ENCODE measurements at places on chromosomes 12 and 14.

- DNase-seq = no peak
Measured at GRCh38 chr14:91866511-91867295, 633 bp downstream of the TC2N start.

DNA sequence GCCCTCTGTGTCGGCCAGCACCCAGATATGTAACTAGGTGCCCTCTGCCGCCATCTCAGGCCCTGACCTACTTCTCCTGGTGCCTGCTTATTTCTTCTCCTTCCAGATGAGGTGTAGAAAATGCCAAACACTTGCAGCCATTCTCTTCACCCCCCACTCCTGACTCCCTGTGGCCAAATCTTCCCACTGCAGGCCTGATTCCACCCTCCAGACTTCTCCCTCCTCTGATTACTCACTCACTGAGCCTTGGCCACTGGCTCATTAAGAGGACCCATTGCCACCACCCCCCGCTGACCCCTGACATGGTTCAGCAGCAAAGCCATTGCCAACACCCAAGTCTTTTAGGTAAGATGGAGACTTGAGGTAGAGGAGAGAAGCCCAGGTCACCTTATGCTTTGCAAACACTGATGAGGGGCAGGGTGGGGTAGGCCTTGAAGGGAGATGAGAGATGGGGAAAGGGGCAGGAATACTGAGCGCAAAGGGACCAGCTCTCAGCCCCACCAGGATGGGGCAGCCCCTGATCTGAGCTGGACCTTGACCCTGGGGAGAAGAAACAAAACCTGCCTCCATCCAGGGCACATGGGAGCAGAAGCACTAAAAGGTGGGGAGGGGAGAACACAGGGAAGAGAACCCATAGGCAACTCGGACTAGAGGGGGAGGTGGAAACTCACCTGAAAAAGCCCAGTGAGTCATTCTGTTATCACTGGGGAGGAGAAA, 25.1 kb upstream of the ANO2 start:
- peak; percentile 14 for DNase-seq

DNA sequence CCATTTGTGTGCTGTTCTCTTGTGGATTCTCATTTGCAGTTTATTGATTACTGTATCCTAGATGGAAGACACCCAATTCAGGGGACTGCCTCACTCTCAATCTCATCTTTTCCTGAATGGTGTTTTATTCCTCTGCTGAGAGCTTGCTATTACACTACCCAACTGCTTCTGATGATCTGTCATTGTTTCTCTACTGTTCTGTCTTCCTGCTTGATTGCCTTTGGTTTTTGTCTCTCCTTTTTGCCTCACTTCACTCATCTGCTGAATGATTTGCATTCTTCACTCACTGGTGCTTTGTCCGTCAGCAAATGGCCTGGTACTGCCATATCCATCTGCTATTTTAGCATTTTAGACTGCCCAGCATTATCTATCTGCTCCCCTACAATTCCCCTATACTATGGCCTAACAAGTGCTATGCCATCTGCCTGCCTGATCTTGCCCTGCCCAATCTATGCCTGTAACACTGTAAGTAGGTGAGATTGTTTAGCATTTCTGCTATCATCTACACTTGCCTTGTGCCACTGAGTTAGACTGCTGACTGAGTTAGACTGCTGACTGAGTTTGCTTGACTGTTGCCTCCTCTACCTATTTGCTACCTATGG, 335.1 kb downstream of the GPHN start:
- DNase-seq = no peak

DNA sequence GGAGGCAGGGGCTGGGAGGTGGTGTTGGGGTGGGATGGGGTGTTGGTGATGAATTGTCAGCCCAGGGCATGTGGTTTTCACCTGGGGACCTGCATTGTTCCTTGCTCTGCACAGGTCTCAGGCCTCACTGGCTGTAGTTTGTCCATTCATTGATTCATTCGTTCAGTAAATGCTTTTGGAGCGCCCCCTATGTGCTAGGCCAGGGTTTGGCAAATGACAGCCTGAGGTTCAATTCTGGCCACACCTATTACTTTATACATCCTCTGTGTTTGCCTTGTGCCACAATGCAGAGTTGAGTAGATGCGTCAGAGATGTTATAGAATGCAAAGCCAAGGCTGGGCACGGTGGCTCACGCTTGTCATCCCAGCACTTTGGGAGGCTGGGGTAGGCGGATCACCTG, 4.7 kb downstream of the ADCK1 start:
- no peak for DNase-seq

DNA sequence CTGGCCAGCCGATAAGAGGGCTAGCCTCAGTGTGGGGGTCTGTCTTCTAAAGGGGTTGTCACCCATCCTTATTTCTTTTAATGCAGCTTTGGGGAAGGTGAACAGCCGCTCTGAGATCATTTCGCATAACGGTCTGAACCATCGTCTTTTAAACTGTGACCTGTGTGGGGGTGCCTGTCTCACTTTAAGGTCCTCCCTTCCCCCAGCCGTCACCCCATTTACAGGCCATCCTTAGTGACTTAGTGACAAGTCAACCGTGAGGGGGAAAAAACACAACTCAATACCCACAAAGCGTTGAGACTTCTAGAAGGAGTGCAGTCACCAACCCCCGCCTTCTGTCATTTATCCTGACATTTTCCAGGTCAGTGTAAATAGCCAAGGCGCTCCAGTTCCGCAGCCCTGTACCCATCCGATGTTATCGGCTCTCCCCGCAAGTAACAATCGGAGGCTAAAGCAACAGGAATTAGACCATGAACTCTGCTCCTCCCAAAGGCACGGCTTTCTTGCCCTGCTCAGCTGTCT, 505 bp upstream of the DENND5B start:
- no peak for DNase-seq

DNA sequence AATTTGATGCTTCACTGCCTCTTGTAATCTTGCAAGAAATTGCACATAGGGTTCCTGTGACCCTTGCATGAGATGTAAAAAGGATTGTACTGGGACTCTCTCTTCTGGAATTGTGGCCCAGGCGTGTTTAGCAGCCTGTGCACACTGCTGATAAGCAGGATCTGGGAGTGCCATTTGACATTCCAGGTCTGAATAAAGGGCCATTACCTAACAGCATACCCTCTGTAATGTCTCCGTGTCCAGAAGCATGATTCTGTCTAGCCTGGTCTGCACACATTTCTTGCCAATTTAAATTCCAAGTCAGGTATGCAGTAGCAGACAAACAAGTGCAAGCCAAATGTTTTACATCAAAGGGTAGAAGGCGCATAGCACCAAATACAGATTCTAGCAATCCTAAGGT, 18.1 kb upstream of the MAPKAPK5 start:
- no peak for DNase-seq

DNA sequence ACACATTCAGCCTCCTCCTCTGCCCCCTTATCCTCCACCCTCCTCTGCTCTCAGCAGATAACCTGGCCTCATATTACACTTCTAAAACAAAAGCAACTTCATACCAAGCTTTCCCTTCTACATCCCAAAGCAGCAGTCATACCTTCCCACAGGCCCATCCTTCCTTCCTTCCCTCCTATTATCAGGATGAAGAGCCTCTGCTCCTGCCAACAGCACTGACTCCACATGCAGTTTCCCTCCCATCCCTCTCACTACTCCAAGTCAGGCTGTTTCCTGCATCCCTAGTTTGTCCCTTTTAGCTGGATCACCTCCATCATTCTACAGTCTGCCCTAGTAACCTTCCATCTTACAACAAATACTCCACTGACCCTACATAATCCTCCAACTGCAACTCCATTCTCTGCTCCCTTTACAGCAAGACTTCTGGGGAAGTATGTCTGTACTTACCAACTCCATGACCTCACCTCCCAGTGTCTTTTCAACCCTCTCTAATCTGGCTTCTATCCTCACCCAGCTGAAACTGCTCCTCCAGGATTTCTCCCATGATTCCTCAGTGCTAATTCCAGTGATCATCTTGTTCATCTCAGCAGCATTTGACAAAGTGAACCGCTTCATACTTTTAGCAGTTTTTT, 4.9 kb upstream of the YEATS4 start:
- no peak for DNase-seq

DNA sequence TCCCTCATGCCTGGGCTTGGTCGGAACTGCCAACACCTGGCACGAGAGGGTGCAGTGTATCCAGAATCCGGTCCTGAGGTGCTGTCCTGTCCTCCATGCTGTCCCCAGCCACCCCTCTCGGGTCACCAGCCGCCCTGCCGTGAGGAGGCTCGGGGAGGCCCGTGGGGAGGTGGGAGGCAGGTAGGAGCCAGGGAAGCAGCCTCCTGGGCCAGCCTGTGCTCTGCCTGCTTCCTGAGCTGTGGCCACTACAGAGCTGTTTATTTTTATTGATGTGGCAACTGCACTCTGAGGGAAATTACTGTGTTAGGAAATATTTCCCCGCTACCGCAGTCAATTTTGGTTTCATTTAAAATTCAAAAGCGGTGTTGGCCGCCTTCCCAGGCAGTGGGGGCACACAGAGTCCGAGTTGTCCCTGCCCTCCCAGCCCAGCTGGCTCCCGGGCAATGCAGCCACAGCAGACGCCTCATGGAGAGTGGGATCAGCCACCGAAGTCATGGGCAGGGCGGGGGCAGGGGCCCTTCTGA, 18.3 kb downstream of the NOC4L start:
- DNase-seq = peak; percentile 80

- DNase-seq = no peak
Measured at GRCh38 chr14:104784846-104785707, 10.5 kb downstream of the AKT1 start.

All from HFFc6 (cell line).